ENCODE measurements at places on chromosomes 11 and 22. TPM values are rescaled to one million over a fixed set of nuclear protein-coding genes. Genes with fewer than 3 reads are reported as not detected.
A peak's percentile ranks its signal among the peaks of the same experiment; 100 is the strongest.

GRCh38 chr11:83816572-83817187, 530.5 kb upstream of the CCDC90B start:
- peak; percentile 29 for DNase-seq

OR8A1 gene
- total RNA-seq, result not detected

- peak; percentile 11 for DNase-seq
Measured at GRCh38 chr11:110297076-110297725, 787 bp upstream of the RDX start.

- DNase-seq, result no peak
Measured at GRCh38 chr22:29738118-29738815, 18.5 kb downstream of the CABP7 start.

DNA sequence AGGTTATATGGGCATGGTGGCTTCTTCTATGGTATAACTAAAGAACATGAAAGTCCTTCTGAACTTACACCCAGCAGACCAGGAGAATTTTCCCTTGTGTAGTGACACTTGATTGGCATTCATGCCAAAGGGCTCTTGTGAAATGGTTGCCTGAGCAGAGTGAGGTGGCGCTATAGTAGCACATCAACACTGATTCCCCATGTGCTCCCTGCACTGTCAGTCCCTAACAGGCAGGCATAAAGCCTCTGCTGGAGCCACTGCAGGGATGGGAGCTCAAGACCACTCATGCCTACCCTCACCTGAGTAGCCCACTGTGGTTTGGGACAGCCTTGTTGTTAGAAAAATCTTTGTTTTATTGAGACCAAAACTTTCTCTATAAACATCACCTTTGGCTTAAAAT, 92.6 kb upstream of the LIN7C start:
- no peak for DNase-seq

DNA sequence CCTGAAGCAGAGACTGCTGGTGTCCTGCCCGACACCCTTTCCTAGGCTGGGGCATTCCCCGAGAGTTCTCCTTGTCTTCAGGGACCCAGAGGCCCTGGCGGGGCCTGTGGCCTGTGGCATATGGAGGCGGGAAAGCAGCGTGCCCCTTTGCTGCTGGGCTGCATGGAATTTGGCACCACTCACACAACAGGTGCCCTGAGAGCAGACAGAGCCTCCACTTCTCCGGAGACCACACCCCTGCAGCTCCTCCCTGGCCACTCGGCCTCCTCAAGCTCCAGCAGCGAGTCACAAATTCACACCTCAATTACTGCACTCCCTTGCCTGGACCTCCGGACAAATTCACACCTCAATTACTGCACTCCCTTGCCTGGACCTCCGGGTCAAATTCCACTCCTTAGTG, 1375.2 kb downstream of the TBC1D22A start:
- no peak for DNase-seq

DNA sequence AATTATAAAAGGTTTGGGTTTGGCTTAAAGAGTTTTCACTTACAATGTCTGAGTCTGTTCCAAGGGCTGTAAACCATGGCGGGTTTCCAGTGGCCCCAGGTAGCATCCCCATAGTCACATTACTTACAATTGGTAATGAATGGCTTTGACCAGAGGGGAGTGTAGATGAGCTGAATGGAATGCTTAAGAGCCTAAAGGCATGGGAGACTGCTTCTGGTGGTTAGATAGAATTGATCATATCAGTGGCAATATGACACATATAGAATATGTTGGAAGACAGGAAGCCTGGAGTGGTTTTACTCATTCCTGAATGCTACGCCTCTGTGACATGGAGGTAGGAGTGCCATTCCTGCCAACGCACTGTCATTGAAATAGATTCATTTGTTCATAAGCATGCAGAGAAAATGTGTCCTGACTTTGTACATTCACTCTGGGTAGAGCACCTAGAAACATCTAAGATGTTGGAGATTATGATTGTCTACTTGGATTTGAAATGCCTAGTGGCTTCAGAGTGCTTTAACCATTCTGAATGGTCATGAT, 183.3 kb downstream of the BLID start:
- DNase-seq, result no peak

- DNase-seq, result no peak
Measured at GRCh38 chr22:30244066-30244465, 2.5 kb downstream of the LIF start.

- DNase-seq, result peak; percentile 29
Measured at GRCh38 chr11:61298663-61299244, 3.6 kb upstream of the VWCE start.

OR4X2 gene
- not detected for total RNA-seq

INPP5J gene
- under 0.01 TPM for total RNA-seq

DNA sequence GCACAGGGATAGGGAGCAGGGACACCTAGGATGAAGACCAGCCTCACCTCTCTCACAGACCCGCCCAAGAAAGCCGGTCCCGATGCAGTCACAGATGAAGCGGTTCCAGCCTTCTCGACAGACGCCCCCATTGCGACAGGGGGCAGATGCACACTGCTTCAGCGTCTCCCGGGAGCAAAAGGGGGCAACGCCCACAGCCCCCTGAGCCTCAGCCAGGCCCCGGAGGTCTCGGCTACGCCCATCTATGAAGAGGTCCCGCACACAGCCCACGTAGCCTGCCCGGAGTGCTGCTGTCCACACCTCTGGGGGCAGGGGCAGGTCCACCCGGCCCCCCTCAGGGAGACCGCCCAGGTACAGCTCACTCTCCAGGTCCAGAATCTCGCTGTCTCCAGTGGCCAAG, 62.3 kb downstream of the NRXN2 start:
- no peak for DNase-seq

FXYD2 gene
- total RNA-seq, result not detected

MUC6 gene
- total RNA-seq, result not detected

DNA sequence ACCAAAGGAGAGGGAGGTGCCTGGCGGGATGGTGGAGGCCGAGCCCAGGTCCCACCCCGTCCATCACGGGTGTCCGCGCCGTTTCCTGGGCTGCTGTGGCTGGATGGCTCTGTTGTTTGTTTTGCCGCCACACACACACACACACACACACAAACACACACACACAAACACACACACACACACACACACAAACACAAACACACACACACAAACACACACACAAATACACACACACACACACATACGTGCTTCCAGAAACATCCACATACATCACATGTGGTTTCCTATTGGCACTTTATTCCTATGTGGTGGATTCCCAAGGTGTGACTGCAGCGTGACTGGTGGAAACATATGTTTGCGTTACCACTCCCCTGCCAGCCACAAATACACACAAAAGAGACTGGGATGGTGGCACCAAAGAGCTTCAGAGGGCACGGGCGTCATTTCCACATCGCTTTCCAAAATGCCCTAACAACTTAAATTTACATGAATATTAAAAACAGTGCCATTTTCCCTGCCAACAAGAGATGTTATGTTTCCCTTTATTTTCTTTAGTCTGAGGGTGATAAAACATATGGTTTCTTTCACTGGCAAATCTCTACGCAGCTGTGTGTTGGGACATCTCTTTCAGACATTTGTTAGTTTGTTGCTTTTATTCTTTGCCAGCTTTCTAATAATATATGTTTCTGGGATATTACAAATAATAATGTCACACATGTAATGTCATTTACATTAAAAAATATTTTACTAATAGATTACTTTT, 356.8 kb downstream of the BRD1 start:
- no peak for DNase-seq

GRCh38 chr11:58004664-58005063, 19.0 kb upstream of the OR9Q1 start:
- no peak for DNase-seq

DNA sequence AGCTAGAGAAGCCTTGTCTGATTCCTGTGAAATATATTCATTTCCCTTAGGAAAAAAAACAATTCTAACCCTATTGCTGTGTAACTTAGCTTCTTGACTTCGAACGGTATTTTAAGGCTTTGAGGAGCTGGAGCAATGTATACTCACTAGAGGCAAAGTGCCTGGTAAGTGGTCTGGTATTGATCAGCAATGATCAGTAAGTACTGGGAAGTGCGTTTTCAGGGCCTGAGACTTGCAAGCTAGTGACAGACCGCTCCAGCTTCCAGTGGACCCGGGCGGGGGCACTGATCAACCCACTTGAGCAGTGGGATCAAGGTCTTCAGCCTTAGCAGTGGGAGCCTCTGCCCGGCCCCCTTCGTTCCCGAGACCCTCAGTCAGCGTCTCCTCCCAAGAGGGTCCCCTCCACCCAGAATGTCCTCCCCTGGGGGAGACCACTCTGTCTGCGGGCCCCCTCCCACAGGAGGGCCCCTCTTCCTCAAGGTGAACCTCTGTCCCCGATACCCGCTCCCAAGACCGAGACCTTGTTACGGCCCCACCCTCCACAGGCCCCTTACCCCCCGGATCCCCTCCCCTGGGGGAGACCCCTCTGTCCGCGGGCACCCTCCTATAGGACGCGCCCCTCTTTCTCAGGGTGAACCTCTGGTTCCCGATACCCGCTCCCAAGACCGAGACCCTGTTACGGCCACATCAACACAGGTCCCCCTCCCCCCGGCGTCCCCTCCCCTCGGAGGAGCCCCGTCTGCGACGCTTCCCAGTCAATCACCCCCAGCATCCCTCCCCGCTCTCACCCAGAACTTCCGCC, 452 bp upstream of the ATXN10 start:
- peak; percentile 62 for DNase-seq

GRCh38 chr22:31544481-31545480, 48.4 kb downstream of the SFI1 start:
- no peak for DNase-seq

- DNase-seq, result no peak
Measured at GRCh38 chr11:537622-538430, 499 bp downstream of the LRRC56 start.

- DNase-seq, result no peak
Measured at GRCh38 chr11:120704256-120704750, 192.8 kb downstream of the GRIK4 start.

DNA sequence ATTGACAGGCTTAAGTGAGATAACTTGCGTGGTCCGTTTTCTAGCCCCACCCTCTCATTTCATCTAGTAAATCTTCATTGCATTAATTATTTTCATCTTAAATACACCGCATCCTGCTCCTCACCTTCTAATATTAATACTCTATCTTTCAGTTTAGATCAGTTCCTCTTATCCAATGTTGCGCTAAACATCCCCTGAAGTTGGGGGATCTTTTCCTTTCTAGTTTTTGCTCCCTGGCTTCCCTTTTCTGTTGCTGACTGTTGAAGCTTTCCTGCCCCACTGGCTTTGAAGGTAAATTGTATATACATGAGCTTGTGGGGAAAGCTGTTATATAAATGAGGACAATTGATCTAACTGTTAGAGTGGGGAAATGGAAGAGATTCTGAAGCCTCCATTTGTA, 7.2 kb downstream of the CAT start:
- DNase-seq, result no peak

- DNase-seq, result no peak
Measured at GRCh38 chr22:21623648-21623970, 6.2 kb downstream of the YDJC start.

DNA sequence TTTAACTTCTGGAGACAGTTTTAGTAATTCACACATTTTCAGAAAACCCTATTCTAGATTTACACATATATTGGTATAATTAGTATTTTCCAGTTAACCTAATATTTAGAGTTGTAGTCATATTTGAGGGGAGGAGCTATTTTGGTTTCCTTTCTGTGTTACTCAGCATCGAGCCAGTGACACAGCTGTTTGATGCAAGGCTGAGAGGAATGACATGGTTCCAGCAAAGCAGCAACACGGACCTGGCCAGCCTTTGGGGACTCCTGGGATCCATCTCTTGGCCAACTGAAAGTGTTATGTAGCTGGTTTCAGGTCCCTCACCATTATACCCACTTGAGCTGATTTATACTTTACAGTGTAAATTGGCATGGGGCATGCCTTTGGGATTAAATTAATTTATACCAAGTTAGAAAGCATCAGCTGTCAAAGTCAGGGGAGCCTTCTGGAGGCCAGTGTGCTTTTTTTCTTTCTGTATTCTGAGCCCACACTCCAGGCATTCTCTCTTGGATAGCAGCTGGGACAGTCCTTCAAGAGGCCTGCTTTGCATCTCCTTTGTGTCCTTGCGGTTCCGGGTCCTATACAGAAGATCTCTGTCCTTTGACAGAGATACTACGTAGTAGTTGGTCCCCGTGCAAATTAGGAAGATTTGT, 91.3 kb upstream of the SLC25A18 start:
- DNase-seq, result no peak

KCNK7 gene
- 0.09 TPM for total RNA-seq

DNA sequence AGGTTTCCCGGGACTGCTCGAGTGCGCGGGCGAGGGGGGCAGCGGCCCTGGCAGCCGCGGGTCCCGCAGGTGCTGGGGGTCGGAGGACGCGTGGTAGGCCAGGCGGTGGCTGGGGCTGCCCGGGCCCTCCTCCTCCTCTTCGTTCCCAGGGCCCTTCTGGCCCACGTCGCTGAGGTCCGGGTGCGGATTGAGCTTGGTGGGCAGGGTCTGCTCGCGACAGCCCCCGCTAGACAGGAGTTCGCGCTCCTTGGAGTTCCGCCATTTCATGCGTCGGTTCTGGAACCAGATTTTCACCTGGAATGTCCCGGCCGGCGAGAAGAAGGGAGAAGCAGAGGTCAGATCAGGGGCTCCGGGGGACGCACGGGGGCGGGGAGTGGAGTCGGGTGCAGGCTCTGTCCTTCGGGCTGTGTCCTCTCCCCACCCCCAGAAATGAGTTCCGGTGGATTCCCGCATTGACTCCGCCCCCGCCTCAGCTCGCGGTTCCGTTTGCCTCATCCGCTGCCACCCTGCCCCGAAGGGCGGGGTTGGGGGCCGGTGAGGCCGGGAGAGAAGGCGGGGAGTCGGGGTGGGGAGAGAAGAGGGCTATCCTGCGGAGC, 3.9 kb downstream of the DBX1 start:
- no peak for DNase-seq

OR6A2 gene
- 0.27 TPM for total RNA-seq

- no peak for DNase-seq
Measured at GRCh38 chr11:131307506-131307905, 62.9 kb upstream of the NTM start.

- DNase-seq, result peak; percentile 21
Measured at GRCh38 chr22:26762503-26763472, 105.4 kb downstream of the MIAT start.
